ENCODE measurements at places on chromosomes 7 and 10. TPM values are rescaled to one million over a fixed set of nuclear protein-coding genes. Genes with fewer than 3 reads are reported as not detected.
A peak's percentile ranks its signal among the peaks of the same experiment; 100 is the strongest.

CAMK1D gene
- total RNA-seq: 16.3 TPM

SLC39A12 gene
- total RNA-seq: not detected

NYAP1 gene
- not detected for total RNA-seq

POU6F2 gene
- total RNA-seq: 0.24 TPM

DNA sequence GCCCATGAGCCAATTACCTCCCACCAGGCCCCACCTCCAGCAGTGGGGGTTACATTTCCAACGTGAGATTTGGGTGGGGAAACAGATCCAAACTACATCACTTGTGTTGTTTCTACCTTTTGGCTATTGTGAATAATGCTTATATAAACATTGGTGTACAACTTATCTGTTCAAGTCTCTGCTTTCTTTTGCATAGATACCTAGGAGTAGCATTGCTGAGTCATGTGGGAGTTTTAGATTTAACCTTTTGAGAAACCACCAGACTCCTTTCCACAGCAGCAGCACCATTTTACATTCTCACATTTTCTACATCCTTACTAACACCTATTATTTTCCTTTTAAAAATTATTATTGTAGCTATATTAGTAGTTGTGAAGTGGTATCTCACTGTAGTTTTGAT lies 14.4 kb upstream of the FRA10AC1 start:
- no peak for DNase-seq

- peak; percentile 65 for DNase-seq
Observed at GRCh38 chr7:113710310-113711096, 208.3 kb downstream of the PPP1R3A start.

GRCh38 chr10:29555091-29555745 lies 79.6 kb downstream of the SVIL start:
- no peak for DNase-seq

DNA sequence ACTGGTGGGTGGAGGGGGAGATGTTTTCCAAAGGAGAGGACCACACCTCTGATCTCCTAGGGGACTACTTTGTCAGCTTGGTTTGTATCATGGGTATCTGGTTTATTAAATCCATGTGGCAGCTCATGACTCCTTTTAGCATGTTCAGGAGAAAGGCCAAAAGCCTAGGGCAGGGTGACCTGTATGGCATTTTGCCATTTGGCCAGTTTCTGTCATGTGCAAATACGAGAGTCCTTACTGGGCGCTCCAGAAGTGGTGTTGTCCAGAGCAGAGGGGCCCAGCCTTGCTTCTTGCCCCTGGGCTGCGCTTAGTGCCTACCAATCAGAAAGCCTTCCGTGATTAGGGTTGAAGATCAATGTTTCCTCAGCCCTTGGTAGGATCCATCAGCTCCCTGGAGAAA lies 31.0 kb downstream of the ADRA2A start:
- DNase-seq: no peak

- no peak for DNase-seq
Observed at GRCh38 chr7:107386548-107387102, 83.2 kb upstream of the GPR22 start.

GRCh38 chr10:116364868-116365267 lies 40.6 kb downstream of the CCDC172 start:
- no peak for DNase-seq

DNA sequence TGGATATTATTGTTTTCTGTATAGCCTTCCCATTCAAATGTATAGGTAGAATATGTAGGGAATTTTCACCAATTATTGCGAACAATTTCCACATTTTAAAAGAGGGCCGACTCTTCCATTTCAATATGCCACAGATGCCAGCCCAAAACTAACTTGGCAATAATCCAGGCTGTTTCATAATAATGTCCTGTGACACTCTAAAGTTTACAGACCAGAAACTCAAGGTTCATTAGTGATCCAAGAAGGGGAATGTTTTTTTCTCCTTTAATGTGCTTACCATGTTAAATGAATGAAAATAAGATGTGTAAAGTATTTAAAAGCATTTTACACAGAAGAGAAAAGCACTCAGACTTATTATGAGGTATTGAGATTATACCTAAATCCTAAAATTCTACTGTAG lies 63.0 kb upstream of the FAM3C start:
- DNase-seq: no peak

GRCh38 chr10:1939016-1939415 lies 201.7 kb upstream of the ADARB2 start:
- DNase-seq: no peak

- DNase-seq: peak; percentile 76
Observed at GRCh38 chr10:97072851-97073665, 112.7 kb downstream of the SLIT1 start.

DNA sequence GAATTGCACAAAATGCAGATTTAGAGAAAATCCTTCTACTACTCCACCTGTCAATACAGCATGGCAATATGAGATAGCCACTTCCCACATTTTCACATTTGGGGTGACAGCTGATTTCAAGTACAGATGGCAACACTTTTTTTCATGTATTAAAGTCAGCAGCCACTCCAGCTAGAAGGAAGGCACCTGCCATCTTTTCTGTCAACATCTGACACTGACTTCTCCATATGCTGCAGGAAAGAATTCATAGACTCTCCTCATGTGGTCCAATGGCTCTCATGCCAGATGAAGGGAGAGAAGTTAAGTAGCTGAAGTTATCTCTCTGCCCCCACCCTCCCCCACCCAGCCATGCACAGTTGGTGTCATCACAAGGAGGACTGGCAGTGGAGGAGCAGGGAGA lies 912.0 kb downstream of the SORCS1 start:
- DNase-seq: no peak
